ENCODE measurements at places on chromosomes 7 and 10.

DNA sequence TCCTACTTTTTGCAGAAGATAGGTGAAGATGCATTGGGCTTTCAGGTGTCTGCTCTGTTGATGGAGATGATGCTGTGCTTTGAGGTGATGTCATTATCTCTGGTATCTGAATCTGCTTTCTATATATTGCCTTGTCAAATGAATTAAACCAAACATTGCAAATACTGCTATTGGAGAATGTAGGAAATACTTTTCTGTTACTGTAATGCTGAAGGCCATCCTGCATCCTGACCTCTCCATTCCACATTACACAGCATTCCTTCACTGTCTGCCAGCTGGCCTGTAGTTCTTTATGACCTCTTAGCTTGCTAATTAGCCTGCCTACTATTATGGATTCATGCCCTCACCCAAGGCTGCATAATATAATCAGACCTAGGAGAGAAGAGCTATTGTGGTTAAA lies 73.2 kb downstream of the VCL start:
- DNase-seq, result peak; percentile 60

GRCh38 chr7:99837649-99838361 lies 10.0 kb downstream of the CYP3A43 start:
- DNase-seq, result no peak

DNA sequence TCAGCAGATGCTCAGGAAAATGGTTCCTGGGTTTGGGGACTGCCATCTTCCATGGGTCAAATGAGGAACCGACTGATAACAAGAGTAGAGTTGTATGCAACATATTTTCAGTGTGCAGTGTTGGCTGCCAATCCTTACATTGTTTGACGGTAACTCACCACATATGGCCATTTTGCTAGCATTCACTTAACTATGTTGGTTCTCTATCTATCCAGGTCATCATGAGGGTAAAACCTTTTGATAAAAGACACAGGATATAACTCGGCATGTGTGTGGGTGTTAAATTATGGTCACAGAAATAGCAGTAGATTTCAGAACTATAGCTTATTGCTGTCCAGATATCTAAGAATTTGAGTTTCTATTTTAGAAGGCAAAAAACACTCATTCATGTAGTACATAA lies 140.7 kb upstream of the AOAH start:
- no peak for DNase-seq

DNA sequence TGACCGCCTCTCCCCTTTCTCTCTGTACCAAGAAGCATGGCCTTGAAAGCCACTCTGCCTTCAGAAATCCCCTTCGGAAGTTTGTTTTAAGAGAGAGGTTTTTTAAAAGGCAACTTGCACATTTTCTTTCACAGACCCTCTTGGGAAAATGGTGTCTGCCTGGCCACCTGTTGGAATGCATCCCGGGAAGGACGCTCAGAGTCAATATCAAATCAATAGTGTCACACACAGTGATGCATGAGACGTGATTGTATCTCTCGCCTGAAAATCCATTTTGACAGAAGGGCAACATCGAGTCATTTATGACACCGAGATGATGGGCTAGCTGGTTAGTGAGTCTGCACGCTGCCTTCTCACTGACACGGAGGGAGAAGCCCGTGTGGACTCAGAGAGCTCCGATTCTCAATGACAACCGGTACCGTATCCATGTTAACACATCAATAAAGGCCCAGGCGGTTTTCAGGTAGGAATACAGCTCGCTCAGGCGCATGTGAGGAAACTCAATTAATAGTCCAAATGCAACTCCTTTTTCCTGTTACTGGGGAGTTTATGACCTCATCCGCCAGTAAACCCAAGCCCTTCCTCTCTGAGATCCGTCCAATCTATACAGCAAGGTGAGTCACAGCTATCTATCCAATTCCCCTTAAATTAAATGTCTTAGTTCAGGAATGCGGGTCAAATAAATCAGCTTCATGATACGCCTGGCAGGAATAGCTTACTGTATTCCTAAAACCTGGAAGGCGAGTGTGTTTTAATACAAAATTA lies 621.5 kb upstream of the MKI67 start:
- DNase-seq, result no peak

GRCh38 chr10:96025566-96025965 lies 17.8 kb upstream of the CCNJ start:
- DNase-seq, result no peak

- no peak for DNase-seq
Measured at GRCh38 chr10:46237815-46238510, 48.8 kb upstream of the ANTXRL start.
